ENCODE measurements at places on chromosomes 3 and 15.

DNA sequence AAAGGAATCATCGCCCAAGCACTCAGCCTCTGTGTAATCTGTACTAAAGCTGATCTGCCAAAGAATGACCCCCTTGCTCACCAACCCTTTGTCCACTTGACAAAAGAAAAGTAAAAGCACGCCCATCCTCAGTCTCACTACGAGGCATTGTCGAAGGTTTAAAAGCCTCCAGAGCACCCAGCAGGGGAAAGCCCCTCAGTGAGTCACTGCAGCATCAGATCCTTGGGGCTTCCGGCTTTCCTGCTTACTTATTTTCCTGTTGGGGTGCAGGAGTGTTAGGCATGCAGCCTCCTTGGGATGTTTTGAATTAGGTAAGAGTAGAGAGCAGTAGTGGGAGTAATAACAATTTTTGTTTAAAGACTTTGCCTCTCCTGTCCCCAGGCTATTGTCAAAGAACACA lies 216.1 kb downstream of the MTHFS start:
- no peak for DNase-seq

GRCh38 chr3:38608086-38608775 lies 41.3 kb downstream of the SCN5A start:
- no peak for DNase-seq

DNA sequence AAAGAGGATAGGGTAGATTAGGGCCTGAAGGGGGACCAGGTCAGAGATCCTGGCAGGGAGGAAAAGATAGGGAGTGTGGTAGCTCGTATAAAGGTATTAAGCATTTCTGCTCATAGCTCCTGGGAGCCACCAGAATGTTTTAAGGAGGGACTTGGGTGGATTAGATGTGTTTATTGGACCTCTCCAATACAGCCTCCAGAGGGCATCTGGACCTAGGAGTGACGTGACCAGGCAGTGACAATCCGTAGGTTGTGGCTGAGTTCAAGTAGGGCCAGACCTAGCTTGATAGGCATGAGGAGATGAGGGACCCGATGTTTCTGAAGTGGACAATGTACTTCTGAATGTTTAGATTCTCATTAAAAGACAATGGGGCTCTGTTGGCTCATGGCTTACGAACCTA lies 435.2 kb downstream of the MCTP2 start:
- DNase-seq, result no peak

- no peak for DNase-seq
Observed at GRCh38 chr3:174675406-174675805, 183.7 kb upstream of the NAALADL2 start.

DNA sequence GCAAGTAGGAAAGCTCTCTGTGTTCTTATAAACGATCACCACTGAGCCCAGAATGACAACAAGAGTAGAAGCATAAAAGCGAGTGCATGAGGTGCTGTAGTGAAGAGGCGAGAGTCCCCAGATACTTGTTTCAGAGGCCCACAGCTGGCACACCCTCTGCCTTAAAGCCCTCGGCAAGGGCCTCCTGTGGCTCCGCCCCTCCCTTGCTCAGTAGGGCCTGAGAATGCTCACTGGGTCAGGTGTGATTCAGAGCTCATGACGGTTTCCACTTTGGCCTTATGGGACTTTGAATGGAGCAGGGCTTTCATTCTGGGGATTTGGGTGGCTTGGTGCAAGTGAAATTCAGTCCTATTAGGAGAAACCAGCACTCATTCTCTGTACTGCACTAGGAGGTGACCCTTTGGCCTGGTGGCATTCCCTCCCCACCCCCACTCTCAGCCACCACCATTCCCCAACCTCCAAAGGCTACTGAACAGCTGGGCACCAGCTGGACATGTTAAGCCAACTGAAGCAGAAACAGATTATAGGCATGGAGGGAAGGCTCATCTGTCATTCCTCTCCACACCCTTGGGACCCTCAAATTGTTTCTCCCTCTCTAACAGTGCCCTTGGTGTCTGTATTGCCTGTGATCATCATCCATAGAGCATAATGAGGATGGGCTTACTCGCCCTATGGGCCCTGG lies 109.6 kb upstream of the CTDSPL start:
- DNase-seq, result no peak

DNA sequence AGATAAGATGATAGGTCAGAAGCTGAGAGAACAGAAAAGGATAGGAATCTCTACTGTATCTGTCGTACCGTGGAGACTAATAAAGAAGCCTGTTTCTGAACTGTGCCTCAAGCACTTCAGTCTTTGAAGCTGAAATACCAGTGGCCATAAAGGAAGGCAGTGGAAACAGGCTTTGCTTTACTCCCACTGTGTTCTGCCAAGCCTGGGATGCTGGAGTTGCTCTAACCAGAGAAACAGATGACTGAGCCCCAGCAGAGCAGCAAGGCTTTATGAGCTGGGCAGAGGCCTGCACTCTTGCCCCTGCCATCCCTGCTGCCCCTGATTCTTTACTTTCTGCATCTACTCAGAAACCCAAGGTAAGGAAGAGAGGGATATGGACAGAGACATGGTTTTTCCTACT lies 89.4 kb downstream of the PDE8A start:
- no peak for DNase-seq

GRCh38 chr3:197189623-197190022 lies 108.8 kb downstream of the DLG1 start:
- no peak for DNase-seq

DNA sequence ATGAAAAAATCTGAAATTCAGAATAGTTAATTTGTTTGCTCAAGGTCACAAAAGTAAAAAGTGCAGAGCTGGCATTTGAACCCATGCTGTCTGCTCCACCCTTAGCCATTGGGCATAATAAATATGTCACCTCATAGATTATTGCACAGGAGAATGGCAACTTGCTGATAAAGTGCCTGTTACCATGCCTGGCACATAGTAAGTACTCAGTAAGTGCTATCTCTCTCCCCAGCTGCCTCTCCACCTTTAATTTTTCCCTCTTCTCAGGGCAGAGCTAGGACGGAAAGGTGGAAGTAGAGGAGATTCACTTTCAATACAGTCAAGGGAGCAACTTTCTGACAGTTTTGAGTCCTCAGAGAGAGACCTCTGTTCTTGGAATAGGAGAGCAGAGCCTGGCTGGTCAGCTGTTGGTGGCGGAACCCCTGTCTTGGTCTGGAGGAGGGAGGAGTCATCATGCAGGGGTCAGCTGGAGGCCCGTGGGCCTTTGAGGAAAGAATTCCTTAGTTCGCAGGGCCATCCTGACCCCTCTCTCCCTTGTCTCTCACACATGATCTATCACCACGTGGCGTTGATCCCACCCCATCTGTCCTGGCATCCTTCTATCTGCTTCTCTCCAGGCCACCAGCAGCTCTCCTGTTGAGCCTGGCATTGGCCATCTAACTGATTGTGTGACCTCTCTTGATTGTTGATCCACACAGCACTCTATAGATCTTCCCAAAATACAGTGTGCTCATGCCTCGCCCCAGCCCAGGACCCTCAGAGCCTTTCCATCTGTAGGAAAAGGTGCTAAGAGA lies 149.3 kb downstream of the RPLP1 start:
- DNase-seq, result no peak

- DNase-seq, result no peak
Observed at GRCh38 chr3:149203758-149204157, 17.9 kb downstream of the CP start.

GRCh38 chr3:74845081-74845480 lies 230.6 kb upstream of the CNTN3 start:
- DNase-seq, result no peak

DNA sequence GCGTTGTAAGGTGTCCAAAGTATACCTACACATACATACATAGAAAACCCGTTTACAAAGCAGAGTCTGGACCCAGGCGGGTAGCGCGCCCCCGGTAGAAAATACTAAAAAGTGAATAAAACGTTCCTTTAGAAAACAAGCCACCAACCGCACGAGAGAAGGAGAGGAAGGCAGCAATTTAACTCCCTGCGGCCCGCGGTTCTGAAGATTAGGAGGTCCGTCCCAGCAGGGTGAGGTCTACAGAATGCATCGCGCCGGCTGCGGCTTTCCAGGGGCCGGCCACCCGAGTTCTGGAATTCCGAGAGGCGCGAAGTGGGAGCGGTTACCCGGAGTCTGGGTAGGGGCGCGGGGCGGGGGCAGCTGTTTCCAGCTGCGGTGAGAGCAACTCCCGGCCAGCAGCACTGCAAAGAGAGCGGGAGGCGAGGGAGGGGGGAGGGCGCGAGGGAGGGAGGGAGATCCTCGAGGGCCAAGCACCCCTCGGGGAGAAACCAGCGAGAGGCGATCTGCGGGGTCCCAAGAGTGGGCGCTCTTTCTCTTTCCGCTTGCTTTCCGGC lies 318.6 kb downstream of the FGF12 start:
- no peak for DNase-seq

DNA sequence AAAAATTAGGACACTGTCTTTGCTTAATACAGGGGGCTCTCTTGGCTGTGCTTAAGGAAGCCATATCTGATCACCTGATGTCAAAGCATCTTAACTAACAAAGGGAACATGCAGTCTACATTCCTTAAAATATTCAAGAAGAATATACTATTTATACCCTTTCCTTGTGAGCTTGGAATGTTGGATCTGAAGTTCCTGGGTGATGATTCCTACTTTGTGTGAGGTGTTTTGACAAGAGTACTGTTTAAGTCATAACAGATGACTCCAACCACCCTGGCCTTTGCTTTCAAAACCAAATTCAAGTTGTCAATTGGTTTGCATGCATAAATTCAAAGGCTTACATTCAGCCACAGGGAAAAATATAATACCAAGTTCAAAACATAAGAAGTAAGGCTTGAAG lies 862.7 kb upstream of the SEMA6D start:
- no peak for DNase-seq

- no peak for DNase-seq
Observed at GRCh38 chr3:45545476-45545875, 49.1 kb upstream of the LIMD1 start.

DNA sequence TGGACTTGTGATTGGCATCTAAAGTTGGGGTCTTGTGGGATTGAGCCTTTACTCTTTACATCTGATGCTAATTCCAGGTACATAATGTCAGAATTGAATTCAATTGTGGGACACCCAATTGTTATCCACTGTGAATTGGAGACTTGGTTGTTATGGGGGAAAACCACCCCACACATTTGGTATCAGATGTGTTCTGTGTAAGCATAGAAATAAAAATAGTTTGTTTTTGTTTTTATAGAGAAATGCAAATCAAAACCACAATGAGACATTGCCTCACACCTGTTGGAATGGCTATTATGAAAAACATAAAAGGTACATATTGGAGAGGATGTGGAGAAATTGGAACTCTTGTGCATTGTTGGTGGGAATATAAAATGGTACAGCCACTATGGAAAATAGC lies 58.5 kb downstream of the CPA3 start:
- no peak for DNase-seq

DNA sequence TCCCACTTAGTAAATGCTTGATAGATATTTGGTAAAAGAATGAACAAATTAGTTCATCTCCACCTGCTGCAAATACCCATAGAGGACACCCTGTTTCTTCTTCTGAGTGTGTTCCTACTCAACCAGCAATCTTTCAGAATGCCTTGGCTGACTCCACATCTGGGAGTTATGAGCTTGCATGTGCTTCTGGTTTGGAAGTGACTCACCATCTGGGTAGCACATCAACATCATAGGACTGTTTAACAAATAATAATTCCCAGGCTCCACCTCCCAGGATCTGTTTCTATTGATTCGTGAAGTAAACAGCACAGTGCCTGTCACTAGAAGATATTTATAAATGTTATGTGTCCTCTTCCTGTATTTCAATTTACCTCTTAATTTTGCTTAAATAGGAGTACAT lies 580.1 kb downstream of the ROBO2 start:
- DNase-seq, result no peak

DNA sequence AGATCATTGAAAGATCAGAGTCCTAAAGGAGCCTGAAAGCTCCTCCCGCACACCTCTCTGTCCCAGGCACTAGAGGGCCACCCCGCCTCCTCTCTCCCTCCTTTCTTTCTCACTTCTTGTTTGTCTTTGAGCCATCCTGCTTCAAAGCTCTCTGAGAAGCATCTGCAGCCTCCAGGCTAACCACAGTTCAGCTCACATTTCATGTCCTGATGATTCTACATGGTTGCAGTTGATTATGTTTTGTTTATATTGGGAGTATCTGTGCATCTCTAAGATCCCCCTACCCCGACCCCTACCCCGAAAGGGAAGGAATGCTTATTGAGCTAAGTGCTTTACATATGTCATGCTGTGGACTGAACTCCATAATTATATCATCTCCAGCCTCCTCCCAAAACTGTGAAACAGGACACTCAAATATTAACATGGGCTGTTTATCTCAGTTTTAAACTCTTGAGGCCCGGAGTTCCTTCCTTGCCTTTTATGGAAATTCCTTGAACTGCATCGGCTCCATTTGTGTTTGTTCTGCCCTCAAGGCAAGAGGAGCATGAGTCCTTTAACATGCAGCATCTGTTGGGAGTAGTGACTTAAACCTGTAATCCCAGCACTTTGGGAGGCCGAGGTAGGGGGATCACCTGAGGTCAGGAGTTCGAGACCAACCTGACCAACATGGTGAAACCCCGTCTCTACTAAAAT lies 30.9 kb downstream of the MGLL start:
- no peak for DNase-seq

DNA sequence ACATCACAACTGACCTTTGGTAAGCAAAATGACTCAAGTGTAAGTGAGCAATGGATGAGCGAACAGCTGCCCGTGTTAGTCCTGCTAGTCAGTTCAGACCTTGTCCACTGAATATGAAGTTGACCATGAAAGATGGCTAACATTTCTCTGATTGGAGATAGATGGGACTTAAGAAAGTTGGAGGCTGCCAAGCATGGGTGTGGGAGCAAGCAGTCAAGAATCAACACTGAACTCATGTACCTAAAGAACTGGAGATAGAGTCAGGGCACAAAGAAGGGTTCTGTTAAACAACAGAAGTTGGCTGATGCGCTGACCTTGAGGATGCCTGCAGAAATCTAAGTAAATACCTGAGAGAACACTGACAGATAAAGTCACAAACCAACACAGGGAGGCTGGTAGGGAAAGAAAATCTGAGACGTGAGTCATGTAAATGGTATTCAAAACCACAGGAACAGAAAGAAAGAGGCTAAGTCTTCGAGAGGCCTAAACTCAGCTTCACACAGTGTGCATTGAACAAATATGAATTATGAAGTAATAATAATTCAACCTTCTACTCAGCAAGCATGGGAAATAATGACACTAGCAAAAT lies 30.7 kb upstream of the ANPEP start:
- no peak for DNase-seq

DNA sequence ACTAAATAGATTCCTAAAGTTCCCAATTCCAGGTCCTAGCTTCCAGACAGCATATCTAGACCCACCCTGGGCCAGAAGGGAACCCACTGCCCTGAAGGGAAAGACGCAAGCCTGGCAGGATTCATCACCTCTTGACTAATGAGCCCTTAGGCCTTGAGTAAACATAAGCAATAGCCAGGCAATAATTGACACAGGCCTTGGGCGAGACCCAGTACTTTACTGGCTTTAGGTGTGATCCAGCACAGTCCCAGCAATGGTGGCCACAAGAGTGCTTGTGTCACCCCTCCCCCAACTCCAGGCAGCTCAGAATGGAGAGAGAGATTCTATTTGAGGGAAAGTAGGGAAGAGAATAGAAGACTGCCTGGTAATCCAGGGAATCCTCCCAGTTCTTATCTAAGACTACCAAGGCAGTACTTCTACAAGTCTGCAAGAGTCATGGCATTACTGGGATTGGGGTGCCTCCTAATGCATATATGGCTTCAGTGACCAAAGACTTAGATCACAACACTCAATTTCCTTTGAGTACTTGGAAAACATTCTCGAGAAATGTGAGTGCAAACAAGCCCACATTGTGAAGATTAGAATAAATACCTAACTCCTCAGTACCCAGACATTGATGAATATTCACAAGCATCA lies 30.4 kb upstream of the WWTR1 start:
- DNase-seq, result no peak

- no peak for DNase-seq
Observed at GRCh38 chr15:61605343-61605742, 376.2 kb upstream of the RORA start.

GRCh38 chr15:42584031-42584765 lies 8.8 kb downstream of the STARD9 start:
- DNase-seq, result no peak

Measured in GOT3 (cell line).